ENCODE measurements at places on chromosomes 6 and 20.

DNA sequence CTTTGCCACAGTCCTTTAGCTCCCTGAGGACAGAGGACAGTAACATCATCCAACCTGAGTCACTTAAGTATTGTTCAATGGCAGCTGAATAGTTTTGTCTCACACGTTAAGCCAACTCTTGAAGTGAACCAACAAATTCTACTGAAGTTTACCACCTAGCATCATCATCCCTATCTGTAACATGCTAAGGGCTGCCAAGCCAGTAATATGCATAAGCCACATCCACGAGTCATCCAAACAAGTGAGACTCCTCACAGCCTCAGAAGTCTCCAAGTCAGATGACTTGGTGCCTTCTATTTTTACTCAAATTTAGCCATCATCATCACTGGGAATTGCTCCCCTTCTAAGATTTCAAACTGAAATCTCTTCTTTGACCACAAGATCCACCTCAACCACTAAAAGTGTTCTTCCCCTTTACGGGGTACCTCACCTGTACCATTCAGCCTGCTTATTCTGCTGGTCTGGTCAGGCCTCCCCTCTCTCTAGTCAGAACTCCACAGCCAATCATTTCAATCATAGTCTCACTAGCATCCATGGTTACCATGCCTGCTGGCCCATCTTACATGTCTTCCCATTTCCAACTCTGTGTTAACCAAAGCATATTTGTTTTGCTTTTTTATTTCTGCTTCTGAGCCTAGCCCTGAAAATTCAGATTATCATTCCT, 73.7 kb downstream of the DTNBP1 start:
- DNase-seq, result no peak

- no peak for DNase-seq
Measured at GRCh38 chr6:84172080-84172479, 55.4 kb downstream of the CEP162 start.

DNA sequence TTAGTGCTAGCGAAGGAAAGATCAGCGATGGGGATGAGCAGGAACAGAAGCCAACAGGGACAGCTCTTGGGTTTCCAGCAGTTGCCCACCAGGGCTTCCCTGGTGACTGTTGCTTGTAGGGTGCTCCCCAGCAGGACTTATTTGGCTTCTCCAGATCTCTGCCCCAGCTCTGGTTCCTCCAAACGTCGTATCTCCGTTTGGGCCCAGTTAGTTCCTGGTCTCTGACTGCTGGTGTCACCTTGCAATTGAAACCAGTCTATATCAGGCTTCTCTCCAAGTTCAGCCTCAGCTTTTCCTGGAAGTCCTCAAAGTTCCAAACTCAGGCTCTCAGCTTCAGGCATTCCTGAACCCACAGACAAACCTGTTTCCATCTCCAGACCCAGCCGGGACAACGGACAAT, 70.8 kb upstream of the NXT1 start:
- no peak for DNase-seq

DNA sequence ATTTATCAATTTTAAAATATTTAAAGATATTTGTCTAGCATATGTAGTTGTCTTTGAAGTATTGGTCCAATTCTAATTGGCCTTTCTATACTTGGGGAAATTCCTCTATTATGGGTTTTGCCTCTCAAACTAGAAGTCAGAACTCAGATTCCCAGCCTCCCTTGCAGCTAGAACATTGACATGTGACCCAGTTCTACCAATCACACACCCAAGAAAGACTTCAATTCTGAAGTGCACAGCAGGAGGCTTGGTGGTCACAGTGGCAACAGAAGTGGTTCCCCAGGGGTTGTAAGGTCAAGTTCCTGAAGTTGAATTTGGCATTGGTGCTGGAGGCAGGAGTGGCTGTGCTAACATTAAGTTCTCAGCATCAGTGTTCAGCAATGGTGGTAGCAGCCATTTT, 14.8 kb upstream of the FKBP5 start:
- DNase-seq, result no peak

Data from activated T-cell treated with anti-CD3 and anti-CD28 coated beads, Interleukin-2, amount 50 U/mL, for 4 hours (primary cell).